ENCODE measurements at places on chromosomes 16 and 17.

DNA sequence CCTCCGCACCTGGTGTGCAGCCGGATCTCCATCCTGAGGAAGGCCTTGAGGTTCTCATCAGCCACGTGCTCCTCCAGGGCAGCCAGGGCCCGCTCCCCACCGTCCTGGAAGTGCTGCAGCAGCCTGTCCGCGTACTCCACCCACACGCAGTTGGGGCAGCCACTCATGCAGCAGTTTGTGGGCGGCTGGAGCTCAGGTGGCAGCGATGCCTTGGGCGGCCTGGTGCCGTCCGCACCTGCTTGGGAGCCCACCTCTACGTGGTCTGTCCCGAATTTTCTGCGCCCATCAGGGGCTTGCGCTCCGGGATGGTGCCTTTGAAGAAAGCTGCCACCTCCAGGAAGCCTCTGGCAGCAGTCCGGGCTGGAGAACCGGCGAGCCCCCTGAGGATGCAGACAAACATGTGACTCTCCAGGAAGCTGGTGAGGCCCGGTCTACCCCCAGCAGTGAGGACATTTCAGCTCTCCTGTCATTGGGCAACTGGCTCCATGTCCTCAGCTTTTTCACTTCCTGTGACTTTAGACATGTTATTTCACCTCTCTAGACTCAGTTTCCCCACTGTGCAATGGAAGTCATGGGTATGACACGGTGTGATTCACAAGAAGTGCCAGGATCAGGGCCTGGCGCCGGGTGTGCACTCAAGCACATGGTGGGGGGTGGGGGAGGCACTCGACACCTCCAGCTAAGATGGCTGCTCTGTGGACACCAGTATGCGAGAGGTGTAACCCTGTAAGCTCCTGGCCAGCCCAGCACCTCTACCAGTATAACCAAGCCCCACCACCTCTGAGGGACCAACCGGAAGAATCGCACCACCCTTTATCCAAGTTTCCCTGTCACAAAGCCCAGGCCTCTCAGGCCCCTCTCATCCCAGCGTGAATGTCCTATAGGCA is 957 bp downstream of the OXLD1 start:
- DNase-seq = peak; percentile 76

- no peak for DNase-seq
Measured at GRCh38 chr16:68900009-68900408, 56.7 kb downstream of the TANGO6 start.

- no peak for DNase-seq
Measured at GRCh38 chr16:25108054-25108453, 3.5 kb upstream of the LCMT1 start.

- DNase-seq = no peak
Measured at GRCh38 chr17:18190628-18191235, 7.1 kb downstream of the ALKBH5 start.

- no peak for DNase-seq
Measured at GRCh38 chr17:68924793-68925720, 30.1 kb downstream of the ABCA8 start.

DNA sequence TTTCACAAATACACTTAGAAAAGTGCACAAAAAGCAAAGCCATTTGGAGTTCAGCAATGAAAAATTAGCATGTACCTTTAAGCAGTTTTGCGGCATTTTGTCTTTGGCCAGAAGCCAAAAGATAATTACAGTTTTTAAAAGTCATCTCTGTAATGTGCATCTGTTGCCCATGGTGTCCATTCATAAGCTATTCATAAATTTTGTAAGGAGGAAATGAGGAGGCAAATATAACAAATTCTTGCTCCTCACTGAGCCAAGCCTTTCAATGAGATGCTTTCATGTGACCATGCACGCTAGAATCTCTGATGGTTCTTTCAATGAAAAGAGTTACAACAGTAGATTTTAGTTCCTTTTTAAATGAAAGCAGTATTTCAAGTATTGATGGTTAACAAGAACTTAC is 247.1 kb upstream of the MON1B start:
- DNase-seq = no peak

DNA sequence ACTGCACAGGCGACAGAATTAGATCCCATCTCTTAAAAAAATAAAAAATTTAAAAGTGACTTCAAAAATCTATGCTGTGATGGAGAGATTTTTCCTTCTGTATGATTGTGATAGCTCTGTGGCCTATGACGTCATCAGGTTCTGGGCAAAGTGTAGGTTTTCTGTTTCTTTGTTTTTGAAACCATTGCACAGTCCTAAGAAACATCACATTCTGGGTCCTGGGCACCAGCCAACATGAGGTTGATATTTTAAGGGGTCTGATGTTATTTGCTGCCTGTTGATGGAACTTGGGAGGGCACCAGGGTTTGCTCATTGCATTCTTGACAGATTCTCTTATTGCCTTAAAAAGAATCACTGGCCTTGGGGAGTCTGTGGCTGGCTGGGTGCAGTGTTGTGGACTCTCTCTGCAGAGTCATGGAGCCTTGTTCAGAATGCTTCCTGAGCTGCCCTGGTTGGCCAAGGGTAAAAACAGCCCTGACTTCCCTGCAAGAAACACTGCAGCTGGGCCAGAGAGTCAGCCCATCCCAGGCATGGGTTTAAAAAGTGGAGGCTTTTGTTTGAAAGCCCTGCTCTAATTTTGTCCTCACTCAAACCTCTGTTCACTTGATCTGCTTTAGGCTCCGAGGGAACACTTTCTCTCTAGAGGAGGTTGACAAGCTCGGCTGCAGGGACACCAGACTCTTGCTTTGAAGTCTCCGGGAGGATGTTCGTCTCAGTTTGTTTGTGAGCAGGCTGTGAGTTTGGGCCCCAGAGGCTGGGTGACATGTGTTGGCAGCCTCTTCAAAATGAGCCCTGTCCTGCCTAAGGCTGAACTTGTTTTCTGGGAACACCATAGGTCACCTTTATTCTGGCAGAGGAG is 10.5 kb upstream of the CYLD start:
- DNase-seq = no peak

GRCh38 chr16:19210280-19210924 is 42.4 kb downstream of the SYT17 start:
- no peak for DNase-seq

DNA sequence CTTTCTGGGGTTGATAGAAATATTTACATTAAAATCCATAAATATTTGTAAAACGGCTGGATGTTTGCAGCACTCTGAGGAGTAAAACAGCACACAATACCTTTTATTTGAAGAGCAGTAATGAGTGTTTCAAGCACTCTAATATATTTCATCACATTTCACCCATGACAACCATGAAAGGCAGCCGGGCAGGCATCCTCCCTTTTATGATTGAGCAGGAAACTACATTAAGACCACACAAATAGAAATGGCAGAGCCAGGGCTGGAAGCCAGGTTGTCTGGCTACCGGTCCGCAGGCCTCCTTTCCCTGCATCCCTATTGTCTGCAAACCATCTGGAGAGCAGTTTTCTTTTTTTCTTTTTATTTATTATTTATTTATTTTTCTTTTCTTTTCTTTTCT is 23.1 kb upstream of the GPRC5C start:
- DNase-seq = no peak

- no peak for DNase-seq
Measured at GRCh38 chr16:56400458-56400857, 24.9 kb downstream of the AMFR start.

DNA sequence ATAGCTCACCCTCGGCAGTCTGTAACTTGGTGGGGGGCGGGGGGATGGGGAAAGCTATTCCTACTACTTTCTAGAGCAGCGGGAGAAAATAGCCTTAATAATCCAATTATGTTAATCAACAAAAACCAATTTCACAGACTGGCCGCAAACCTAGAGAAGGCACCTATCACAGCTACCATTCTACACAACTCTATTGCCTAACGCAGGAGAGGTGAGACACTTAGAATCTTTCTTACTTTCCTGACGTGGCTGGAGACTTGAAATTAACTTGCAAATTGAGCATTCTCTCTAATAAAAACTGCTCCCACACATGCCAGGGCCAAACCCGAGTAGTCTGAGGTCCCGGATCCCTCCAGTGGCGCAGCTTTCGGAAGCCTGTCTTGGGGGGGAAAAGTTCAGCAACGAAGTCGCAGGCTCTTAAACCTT is 794 bp downstream of the SMG6 start:
- DNase-seq = no peak

DNA sequence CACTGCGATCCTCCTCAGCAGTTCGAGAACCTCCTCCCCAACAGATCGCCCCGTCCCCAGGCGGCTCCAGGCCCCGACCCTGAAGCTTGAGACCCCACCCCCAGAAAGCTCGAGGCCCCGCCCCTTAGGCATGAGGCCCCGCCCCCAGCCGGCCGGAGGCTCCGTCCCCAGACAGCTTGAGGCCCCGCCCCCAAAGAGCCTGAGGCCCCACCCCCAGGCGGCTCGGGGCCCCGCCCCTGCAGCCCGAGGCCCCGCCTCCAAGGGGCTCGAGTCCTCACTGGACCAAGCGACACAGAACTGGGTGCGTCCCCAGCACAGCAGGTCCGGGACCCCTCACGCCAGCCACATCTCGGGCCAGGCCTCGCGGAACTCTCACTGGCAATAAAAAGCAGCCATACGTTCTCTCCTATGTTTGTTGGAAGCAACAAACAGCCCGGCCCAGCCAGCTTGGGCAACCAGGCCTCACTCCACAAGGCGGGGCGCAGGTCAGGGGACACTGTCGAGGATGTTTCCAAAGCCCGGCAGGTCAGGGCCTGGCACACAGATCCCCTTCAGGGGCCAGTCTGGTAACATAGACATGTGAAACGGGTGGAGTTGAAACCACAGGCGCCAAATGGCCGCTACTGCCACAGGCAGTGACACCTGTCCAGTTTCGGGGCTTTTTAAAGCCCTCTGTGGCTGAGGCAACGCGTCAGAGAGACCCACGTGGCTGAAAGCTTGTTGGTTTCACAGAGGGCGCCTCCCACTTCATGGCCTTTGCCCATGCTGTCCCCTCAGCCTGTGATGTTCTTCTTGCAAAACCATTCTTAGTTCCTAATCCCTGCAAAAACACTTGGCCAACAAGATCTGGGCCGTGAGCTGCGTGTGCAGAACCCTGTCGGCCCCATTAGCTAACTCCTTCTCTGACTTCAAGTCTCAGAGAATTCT is 224.2 kb downstream of the PARN start:
- DNase-seq = no peak

DNA sequence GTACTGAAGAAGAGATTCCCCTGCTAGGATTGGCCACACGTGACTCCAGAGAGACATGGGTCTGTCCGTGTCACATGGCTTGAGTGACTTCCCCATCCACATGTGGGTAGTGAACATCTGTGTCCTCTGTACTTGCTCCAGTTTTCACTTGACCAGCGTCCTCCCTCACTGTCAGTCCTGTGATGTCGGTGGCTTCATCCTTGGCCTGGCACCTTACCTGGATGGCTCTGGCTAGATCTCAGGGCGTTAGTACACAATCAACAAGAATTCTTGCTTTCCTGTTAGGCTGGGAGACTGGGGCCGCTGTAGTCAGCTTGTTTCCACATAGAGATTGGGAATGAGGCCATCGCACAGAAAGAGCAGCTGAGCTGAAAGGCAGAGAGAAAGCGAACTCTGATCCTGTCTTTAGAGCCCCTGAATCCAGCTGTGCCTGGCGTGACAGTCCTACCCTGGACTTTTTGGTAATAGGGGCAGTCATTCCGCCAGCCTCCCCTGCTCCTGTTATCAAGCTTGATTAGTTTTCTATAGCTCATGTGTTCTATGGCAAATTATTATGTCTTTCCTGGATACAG is 227.3 kb downstream of the SNX29 start:
- no peak for DNase-seq

Measured in stimulated activated effector memory CD8-positive, alpha-beta T cell treated with anti-CD3 and anti-CD28 coated beads, Interleukin-12 subunit alpha, Interleukin-12 subunit beta, amount 100 ng/mL, for 72 hours (primary cell).